ENCODE measurements at places on chromosomes 7 and 10. TPM values are rescaled to one million over a fixed set of nuclear protein-coding genes. Genes with fewer than 3 reads are reported as not detected.

CYP3A5 gene
- polyA plus RNA-seq, result 7.1 TPM

CALHM3 gene
- not detected for polyA plus RNA-seq

SPDYE11 gene
- polyA plus RNA-seq, result not detected

PAPOLB gene
- polyA plus RNA-seq, result 0.04 TPM

CCDC136 gene
- 27.3 TPM for polyA plus RNA-seq

SLC18A2 gene
- 2.5 TPM for polyA plus RNA-seq

VIPR2 gene
- polyA plus RNA-seq, result 7.8 TPM

DYNC1I1 gene
- polyA plus RNA-seq, result 34.4 TPM

SH2D4B gene
- not detected for polyA plus RNA-seq

TMEM229A gene
- 0.73 TPM for polyA plus RNA-seq

MYO1G gene
- 3.6 TPM for polyA plus RNA-seq

DNA sequence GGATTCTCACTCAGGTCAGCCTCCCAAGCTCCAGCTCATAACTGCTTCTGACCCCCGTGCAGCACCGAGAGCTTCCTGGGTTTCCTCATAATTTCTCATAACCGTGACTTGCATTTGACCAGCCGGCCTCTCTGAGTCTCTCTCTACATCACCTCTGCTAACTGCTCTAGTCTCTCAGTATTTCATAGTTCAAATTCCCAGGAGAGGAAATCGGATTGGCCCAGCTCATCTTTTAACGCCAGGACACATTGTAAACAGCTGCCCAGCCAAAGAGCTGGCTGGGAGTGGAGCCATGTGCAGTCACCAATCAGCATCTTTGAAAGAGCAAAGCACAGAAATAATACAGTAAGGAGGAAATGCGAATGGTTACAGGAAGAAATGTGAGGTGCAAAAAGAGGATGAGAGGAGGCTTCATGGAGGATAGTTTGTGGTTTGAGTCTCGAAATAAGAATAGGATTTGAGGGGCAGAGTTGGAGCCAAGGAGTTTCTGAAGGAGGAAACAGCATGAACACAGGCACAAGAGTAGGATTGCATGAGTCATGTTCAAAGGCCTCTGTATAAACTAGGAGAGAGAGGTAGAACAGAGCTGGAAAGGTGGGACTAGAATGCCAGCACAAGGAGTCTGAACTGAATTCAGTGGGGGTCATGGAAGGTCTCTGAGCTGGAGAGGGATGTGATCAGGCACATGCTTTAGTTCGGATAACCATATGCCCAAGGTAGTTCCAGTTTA, 15.2 kb upstream of the LBX1 start:
- DNase-seq, result no peak

GRCh38 chr10:78571286-78571685, 497.5 kb upstream of the ZMIZ1 start:
- no peak for DNase-seq

DNA sequence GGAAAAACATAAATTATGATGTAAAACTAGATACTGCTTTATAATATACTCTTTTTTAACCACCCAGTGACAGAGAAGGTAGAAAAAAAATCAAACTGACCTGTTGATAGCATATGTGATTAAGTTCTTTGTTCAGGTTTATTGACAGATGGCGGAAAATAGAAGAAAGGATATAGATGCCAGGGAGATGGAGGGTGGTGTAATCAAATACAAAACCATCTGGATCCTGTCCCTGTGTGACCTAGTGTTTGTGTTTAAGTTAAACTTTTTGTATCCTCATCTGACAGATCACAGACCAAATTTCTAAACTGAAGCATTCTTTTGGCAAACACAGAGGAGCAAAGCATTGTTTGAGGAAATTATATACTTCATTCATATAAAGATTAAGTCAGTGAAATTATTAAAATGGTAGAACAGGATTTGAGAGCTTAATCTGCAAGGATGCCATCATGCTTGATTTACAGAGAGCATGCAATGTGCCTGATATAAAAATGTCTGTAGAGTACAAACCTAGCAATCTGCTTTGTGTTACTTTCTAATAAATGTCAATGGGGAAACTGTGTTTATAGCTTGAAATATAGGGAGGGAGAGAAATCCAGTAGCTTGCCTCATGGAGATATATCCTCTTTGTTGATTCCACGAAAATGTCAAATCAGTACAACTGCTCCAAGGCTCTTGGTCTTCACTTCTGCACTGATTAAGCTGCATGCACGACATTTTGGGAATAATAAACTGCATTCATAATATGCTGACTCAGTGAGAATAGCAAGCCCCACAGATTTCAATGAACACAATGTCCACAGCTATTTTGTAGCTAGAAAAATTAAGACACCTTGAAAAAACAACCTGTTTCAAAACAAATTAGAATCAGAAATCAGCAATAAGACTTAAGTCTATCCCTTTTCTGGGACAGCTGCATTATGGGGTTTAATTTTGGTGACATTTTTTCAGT, 39.0 kb downstream of the SEM1 start:
- peak; percentile 66 for DNase-seq

DNA sequence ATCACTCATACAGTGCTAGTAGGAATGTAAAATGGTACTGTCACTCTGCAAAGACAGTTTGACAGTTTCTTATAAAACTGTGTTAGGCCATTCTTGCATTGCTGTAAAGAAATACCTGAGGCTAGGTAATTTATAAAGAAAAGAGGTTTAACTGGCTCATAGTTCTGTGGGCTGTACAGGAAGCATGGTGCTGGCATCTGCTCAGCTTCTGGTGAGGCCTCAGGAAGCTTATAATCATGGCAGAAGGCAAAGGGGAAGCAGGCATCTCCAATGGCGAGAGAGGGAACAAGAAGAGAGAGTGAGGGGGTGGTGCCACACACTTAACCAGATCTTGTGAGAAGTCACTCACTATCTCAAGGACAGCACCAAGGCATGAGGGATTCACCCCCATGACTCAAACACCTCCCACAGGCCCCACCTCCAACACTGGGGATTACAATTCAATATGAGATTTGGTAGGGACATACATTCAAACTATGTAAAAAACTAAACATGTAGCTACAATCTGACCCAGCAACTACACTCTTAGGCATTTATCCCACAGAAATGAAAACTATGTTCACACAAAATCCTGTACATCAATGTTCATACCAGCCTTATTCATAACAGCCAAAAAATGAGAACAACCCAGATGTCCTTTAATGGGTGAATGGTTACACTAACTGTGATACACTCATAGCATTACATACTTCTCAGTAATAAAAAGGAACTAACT, 5.0 kb downstream of the ALDH18A1 start:
- no peak for DNase-seq

DNA sequence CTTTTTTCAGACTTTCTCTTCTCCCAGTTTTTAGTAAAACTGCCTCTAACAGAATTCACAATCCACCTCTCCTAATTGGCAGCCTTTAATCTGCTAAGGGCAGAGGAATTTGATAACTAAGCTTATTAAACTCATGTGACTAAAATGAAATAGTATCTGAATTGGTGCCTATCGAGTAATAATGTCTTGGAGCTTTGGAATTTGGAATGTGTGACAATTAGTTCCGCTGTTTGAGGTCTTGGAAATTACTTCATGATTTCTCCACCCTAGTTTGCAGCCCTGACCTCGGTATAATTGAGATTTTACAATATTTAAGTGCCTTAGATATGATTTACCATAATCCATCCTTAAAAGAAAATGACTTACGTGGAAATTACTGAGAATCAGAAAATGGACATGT, 190.4 kb upstream of the NEBL start:
- DNase-seq, result no peak

DNA sequence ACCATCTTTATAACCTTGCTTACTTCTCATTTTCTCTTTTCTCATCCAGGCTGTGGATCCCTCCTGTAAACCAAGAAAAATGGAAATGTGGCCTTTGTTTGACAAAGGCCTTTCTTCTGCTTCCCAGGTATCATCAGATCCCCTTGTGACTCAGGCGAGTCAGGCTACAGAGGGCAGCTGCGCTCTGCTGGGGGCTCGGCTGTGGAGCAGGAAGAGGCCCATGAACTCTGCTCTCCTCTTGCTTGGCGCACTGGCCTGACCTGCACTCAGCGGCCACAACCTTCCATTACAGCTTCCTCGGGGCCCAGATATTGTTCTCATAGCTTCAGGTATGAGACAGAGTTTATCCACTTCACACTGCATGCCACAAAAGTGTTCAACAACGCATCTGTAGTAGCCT, 457.6 kb upstream of the COBL start:
- DNase-seq, result no peak

DNA sequence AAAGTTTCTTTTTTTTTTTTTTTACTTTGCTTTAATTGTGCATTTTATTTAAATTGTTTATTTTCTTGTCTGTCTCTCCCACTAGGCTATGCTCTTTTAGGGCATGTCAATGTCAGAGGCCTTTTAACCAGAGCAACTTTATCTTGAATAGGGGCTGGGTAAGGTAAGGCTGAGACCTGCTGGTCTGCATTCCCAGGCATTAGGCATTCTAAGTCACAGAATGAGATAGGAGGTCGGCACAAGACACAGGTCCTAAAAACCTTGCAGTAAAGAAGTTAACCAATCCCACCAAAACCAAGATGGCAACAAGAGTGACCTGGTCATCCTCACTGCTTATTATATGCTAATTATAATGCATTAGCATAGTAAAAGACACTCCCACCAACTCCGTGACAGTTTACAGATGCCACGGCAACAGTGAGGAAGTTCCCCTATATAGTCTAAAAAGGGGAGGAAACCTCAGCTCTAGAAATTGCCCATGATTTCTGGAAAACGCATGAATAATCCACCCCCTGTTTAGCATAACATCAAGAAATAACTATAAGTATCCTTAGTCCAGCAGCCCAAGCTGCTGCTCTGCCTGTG, 47.0 kb upstream of the FRMD4A start:
- no peak for DNase-seq

- DNase-seq, result no peak
Observed at GRCh38 chr10:28704464-28705161, 27.3 kb downstream of the BAMBI start.

DNA sequence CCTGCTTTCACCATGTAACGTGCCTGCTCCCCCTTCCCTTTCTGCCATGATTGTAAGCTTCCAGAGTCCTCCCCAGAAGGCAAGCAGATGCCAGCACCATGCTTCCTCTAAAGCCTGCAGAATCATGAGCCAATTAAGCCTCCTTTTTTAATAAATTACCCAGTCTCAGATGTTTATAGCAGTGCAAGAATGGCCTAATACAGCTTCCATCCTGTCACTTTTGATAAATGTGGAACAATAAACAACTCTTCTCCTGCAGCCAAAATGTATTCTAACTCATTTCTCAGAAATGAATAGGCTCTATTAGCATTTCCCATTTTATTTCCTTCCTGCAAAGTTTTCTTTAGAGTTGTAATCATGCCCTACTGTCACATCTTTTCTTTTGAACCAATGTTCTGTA, 43.4 kb downstream of the C7orf25 start:
- no peak for DNase-seq

GRCh38 chr7:152513861-152514770, 78.3 kb upstream of the KMT2C start:
- DNase-seq, result no peak

- no peak for DNase-seq
Observed at GRCh38 chr7:78159545-78159944, 361.0 kb downstream of the PHTF2 start.

DNA sequence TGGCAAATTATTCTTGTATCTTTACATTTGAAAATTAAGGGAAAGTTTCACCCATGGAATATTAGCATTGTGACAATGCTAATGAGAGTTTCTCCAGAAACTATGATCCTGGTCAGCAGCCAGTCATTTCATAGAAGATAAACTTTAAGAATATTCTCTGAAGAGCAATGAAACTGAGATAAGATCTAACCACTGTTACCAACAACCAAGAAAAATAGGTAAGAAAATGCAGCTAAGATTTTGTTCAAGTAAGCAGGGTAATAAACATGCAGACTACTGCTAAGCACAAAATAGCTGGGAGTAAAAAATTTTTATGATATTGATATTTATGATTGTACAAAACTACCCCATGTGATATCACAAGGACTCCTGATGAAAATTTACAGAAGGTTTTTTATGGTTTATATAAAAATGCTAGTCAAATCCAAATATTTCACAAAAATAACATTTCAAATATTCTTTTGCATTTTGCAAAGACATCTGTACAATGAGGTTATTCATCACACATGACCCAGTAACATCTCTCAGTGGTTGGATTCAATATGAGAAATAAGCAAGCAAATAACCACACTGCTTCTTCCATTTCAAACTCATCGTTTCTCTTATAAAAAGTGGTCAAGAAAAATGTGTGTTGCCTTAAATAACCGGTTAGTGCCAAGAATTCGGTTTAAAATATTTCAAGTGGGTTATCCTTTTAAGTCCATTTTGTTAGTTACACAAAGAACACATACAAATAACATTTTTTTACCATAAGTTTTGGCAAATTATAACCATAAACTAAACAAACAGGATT, 251.6 kb downstream of the DIP2C start:
- DNase-seq, result no peak

DNA sequence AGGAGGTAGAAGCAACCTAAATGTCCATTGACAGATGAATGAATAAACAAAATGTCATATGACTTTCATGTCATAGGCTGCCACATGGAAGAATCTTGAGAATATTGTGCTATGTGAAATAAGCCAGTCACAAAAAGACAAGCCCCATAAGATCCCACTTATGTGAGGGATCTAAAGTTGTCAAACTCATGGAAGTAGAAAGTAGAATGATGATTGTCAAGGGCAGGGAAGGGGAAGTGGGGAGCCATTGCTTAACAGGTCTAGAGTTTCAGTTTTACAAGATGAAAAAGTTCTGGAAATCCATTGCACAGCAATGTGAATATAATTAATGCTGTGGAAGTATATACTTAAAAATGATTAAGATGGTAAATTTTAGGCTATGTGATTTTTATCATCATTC, 229.3 kb upstream of the KMT2E start:
- DNase-seq, result no peak

- no peak for DNase-seq
Observed at GRCh38 chr10:11440250-11441150, 170.9 kb downstream of the USP6NL start.

All from urinary bladder (tissue), 4 donors.